ENCODE measurements at places on chromosomes 2 and 18. TPM values are rescaled to one million over a fixed set of nuclear protein-coding genes. Genes with fewer than 3 reads are reported as not detected.

The METTL21A gene
- 13.9 TPM for total RNA-seq

The EN1 gene
- total RNA-seq = not detected

The INPP1 gene
- 3.0 TPM for total RNA-seq

The KCTD1 gene
- total RNA-seq = 2.8 TPM

The MSTN gene
- 0.10 TPM for total RNA-seq

The COL3A1 gene
- 0.12 TPM for total RNA-seq

The MARCO gene
- not detected for total RNA-seq

The AKAIN1 gene
- not detected for total RNA-seq

The ARHGAP25 gene
- total RNA-seq = 75.6 TPM

The NT5C1B gene
- not detected for total RNA-seq

The DYNAP gene
- not detected for total RNA-seq

The KLHL29 gene
- 0.42 TPM for total RNA-seq

The DOCK10 gene
- total RNA-seq = 185 TPM

The HDAC4 gene
- 78.9 TPM for total RNA-seq

The CFC1 gene
- not detected for total RNA-seq

The MFF gene
- total RNA-seq = 49.3 TPM

The DSEL gene
- 1.1 TPM for total RNA-seq

The GPR39 gene
- total RNA-seq = 0.10 TPM

The LYG1 gene
- 1.8 TPM for total RNA-seq

The DSG2 gene
- not detected for total RNA-seq

The UPP2 gene
- total RNA-seq = not detected

The PDCD1 gene
- total RNA-seq = 8.1 TPM

The ELP2 gene
- 152 TPM for total RNA-seq

The EPHA4 gene
- 88.2 TPM for total RNA-seq

The MOCOS gene
- 0.30 TPM for total RNA-seq

The AOX1 gene
- not detected for total RNA-seq

The CTAGE1 gene
- not detected for total RNA-seq

The NR4A2 gene
- total RNA-seq = 250 TPM

The LRP2 gene
- total RNA-seq = not detected

The LRRTM1 gene
- total RNA-seq = not detected

The FZD7 gene
- total RNA-seq = 0.30 TPM

The UBXN4 gene
- total RNA-seq = 128 TPM

The OSBPL6 gene
- total RNA-seq = 0.42 TPM

The RUFY4 gene
- total RNA-seq = not detected

The SNTG2 gene
- total RNA-seq = 6.3 TPM

The CGREF1 gene
- not detected for total RNA-seq

The CFAP210 gene
- 1.6 TPM for total RNA-seq

The VAMP5 gene
- 39.5 TPM for total RNA-seq

The HOXD9 gene
- total RNA-seq = not detected

The PRKAG3 gene
- total RNA-seq = not detected

The SERPINB12 gene
- not detected for total RNA-seq

The RRM2 gene
- 1.7 TPM for total RNA-seq

The CMPK2 gene
- total RNA-seq = 5.3 TPM

The CCDC138 gene
- total RNA-seq = 4.1 TPM

The ERICH2 gene
- total RNA-seq = not detected

The FOSL2 gene
- total RNA-seq = 114 TPM

The RGPD5 gene
- 218 TPM for total RNA-seq

The GPR45 gene
- not detected for total RNA-seq

The DSG3 gene
- not detected for total RNA-seq

The TNFAIP6 gene
- total RNA-seq = not detected

The UGT1A10 gene
- not detected for total RNA-seq

The PSMA8 gene
- total RNA-seq = 0.42 TPM

The PSD4 gene
- total RNA-seq = 160 TPM

The DTNB gene
- 32.3 TPM for total RNA-seq

The CD8B gene
- not detected for total RNA-seq

The PTPRN gene
- not detected for total RNA-seq

Measured in T-helper 17 cell (primary cell).